Activated naive CD4-positive, alpha-beta T cell treated with anti-CD3 and anti-CD28 coated beads for 36 hours (primary cell): ENCODE measurements at places on chromosomes 2 and 18. TPM values are rescaled to one million over a fixed set of nuclear protein-coding genes. Genes with fewer than 3 reads are reported as not detected.

The PRKAG3 gene
- total RNA-seq, result not detected

The ALK gene
- not detected for total RNA-seq

The ERMN gene
- total RNA-seq, result 1.6 TPM

The OR6B2 gene
- total RNA-seq, result not detected

The NBAS gene
- total RNA-seq, result 45.5 TPM

The ACVR1C gene
- 3.5 TPM for total RNA-seq

- no peak within 1 kb of the TSS for H3K27ac ChIP-seq
- H3K4me1 ChIP-seq, result peaks cover 3% of the 10 kb centered on the region
- H3K36me3 ChIP-seq, result no peaks in the 10 kb centered on the region
- peaks cover 9% of the 10 kb centered on the region for H3K27me3 ChIP-seq
- peak; percentile 18 for DNase-seq
These were observed at the start of gene SCN3A for GRCh38 chr2:165203689-165204559. TSS of gene SCN3A (minus strand) at chr2:165204050. CDS start at chr2:165176394, 27,656 bp downstream.

DNA sequence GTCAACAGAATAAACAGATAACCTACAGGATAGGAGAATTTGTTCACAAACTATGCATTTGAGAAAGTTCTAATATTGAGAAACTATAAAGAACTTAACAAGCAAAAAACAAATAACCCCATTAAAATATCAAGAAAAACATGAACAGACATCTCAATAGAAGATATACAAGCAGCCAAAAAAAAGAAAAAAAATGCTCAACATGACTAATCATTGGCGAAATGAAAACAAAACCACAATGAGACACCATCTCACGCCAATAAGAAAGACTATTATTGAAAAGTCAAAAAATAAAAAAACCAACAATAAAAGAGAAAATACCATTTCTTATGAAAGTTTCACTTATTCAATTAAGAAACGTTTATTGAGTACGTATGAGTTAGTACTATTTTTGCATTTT, 800.5 kb downstream of the CBLN2 start:
- H3K4me1 ChIP-seq, result no peaks in the 10 kb centered on the region
- H3K27me3 ChIP-seq, result no peaks in the 10 kb centered on the region
- H3K27ac ChIP-seq, result no peak overlapping the region
- DNase-seq, result no peak
- H3K4me3 ChIP-seq, result no peak overlapping the region

DNA sequence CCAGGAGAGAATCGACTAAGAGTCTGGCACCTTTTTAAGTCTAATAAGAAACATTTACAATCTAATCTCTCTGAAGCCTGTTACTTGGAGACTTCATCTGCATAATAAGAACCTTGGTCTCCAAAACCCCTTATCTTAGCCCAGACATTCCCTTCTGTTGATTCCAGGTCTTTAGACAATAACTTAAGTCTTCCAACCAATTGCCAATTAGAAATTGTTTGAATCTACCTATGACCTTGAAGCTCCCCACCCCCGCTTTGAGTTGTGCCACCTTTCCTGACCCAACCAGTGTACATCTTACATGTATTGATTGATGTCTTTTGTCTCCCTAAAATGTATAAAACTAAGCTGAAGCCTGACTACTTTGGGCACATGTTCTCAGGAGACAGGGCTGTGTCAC, 49.5 kb upstream of the DTNA start:
- H3K27ac ChIP-seq, result no peak overlapping the region
- H3K4me3 ChIP-seq, result no peak overlapping the region
- peaks cover 16% of the 10 kb centered on the region for H3K27me3 ChIP-seq
- no peaks in the 10 kb centered on the region for H3K4me1 ChIP-seq
- DNase-seq, result no peak

DNA sequence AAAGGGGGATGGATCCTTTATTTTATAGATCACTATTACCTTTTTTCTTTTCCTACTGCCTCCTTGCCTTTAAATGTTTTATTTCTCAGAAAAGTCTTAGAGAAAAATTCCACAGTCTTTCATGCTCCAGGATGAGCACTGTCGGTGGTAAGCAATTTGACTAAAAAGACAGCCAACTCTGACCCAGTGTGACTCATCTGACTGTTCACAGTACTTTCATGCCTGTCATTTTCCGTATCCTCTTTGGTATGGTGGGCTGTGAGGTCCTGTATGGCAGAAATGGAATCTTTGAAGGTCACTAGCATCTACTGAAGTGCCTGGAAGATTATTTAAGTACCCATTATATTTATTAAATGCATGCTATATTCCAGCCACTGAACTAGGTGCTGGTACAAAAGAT, 2.1 kb upstream of the RFTN2 start:
- H3K36me3 ChIP-seq, result no peaks in the 10 kb centered on the region
- no peak overlapping the region for H3K27ac ChIP-seq
- DNase-seq, result no peak
- no peak overlapping the region for H3K4me3 ChIP-seq

- no peak overlapping the region for H3K27ac ChIP-seq
- no peaks in the 10 kb centered on the region for H3K27me3 ChIP-seq
- H3K36me3 ChIP-seq, result peaks cover 3% of the 10 kb centered on the region
These were observed 3.0 kb downstream of the RBM45 start for GRCh38 chr2:178115271-178115670.

GRCh38 chr2:12960671-12961070, 243.9 kb downstream of the TRIB2 start:
- H3K4me1 ChIP-seq, result peaks cover 8% of the 10 kb centered on the region
- H3K27me3 ChIP-seq, result peaks cover 6% of the 10 kb centered on the region
- no peak overlapping the region for H3K4me3 ChIP-seq
- no peak for DNase-seq

DNA sequence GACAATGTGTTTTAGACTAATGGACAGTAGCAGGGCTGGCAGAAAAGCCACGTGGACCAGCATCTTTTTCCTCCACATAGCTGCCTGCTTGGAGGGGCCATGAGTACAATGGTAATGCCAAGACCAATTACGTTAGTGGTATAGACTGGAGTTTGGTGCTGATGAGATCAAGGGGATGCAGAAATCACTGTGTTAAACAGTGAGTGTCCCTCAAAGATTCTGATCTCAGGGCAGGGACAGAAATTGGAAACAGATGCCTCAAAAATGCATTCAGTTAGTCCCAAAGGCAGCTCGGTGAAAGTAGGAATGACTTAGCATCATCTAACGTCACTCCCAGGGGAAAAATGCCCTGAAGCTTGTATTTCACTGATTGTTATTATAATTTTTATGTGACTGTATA, 72.4 kb downstream of the SLC16A14 start:
- DNase-seq, result no peak
- no peaks in the 10 kb centered on the region for H3K27me3 ChIP-seq
- H3K4me3 ChIP-seq, result no peak overlapping the region
- no peaks in the 10 kb centered on the region for H3K36me3 ChIP-seq

DNA sequence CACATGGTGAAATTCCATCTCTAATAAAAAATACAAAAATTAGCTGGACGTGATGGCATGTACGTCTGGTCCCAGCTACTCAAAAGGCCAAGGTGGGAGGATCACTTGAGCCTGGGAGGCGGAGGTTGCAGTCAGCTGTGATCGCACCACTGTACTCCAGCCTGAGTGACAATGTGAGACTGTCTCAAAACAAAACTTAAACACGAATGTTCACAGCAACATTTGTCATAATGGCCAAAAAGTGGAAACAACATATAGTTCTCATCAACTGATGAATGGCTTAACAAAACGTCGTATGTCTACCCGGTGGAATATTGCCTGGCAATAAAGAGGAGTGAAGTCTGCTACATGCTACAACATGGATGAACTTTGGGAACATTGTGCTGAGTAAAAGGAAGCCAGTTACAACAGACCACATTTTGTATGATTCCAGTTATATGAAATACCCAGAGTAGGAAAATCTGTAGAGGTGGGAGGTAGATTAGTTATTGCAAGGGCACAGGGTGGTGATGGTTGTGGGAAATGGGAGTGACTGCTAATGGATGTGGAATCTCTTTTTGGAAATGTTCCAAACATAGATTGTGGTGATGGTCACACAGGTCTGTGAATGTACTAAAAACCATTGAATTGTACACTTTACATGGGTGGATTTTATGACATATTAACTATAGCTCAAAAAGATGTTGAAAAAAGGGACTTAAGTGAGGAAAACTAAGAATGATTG, 478.2 kb downstream of the PTPRM start:
- no peaks in the 10 kb centered on the region for H3K27me3 ChIP-seq
- peaks cover 9% of the 10 kb centered on the region for H3K4me1 ChIP-seq
- no peak for DNase-seq

DNA sequence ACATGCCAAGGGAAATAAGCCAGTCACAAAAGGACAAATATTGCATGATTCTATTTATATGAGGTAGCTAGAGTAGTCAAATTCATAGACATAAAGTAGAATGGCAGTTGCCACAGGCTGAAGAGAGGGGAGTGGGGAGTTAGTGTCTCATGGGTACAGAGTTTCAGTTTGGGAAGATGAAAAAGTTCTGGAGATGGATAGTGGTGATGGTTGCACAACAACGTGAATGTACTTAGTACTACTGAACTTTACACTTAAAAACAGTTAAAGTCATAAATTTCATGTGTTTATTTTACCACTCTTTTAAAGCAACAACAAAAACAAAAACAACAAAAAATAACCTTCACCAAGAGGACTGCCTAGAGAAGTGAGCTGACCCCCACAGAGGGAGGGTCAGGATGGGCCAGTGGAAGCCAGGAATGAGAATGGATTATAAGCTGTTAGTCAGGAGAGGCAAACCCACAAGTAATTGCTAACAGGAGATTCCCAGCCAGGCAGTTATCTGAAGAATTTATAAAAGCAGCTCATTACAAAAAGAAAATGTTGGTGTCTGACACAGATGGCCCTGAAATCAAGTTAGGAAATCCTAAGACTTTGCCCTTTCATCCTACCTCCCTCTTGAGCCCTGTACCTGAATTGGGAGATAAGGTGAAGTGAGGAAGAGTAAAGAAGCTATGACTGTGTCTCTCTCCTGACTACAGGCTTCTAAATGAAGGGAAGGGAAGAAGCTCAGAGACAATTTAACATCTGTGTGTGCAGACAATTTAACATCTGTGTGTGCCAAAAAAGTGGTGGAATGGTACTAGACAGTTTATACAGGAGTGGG, 263.4 kb downstream of the PDE11A start:
- H3K4me1 ChIP-seq, result no peaks in the 10 kb centered on the region
- peaks cover 7% of the 10 kb centered on the region for H3K27me3 ChIP-seq
- no peak for DNase-seq
- no peak overlapping the region for H3K27ac ChIP-seq
- H3K4me3 ChIP-seq, result no peak overlapping the region
- H3K36me3 ChIP-seq, result no peaks in the 10 kb centered on the region

DNA sequence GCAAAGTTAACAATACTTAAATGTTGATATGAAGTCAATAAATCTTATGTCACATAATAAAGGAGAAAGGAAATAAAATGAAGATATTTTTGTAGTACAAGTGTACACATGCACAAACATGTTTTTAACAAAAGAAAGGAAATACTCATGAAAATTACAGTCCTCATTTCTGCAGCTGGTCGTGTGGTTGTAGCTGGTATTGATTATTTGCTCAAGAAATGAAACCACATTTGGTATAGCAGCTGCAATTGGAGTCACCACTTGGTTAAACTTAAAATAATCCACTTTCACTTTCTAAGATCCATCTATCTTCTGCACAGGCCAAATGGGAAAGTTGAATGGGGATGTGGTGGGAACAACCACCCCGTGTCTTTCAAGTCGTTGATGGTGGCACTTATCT, 580.5 kb upstream of the NRXN1 start:
- no peaks in the 10 kb centered on the region for H3K36me3 ChIP-seq
- DNase-seq, result no peak
- no peaks in the 10 kb centered on the region for H3K27me3 ChIP-seq
- no peaks in the 10 kb centered on the region for H3K4me1 ChIP-seq

GRCh38 chr2:183505911-183506310, 381.7 kb downstream of the NUP35 start:
- no peaks in the 10 kb centered on the region for H3K36me3 ChIP-seq
- no peaks in the 10 kb centered on the region for H3K27me3 ChIP-seq
- DNase-seq, result no peak
- no peaks in the 10 kb centered on the region for H3K4me1 ChIP-seq

DNA sequence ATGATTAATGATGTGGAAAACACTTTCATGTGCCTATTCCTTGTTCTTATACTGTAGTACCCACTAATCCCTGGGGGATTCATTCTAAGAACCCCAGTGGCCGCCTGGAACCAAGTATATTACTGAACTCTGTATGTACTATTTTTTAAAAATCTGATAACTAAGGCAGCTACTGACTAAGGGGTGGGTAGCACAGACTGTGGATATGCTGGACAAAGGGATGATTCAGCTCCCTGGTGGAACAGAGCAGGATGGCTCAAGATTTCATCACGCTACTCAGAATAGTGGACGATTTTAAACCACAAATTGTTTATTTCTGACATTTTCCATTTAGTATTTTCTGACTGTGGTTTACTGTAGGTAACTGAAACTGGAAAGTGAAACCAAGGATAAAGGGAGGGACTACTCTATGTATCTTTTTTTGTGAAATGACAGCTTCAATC, 41.8 kb upstream of the CDC42EP3 start:
- H3K27me3 ChIP-seq, result no peaks in the 10 kb centered on the region
- no peak overlapping the region for H3K27ac ChIP-seq
- no peaks in the 10 kb centered on the region for H3K36me3 ChIP-seq

DNA sequence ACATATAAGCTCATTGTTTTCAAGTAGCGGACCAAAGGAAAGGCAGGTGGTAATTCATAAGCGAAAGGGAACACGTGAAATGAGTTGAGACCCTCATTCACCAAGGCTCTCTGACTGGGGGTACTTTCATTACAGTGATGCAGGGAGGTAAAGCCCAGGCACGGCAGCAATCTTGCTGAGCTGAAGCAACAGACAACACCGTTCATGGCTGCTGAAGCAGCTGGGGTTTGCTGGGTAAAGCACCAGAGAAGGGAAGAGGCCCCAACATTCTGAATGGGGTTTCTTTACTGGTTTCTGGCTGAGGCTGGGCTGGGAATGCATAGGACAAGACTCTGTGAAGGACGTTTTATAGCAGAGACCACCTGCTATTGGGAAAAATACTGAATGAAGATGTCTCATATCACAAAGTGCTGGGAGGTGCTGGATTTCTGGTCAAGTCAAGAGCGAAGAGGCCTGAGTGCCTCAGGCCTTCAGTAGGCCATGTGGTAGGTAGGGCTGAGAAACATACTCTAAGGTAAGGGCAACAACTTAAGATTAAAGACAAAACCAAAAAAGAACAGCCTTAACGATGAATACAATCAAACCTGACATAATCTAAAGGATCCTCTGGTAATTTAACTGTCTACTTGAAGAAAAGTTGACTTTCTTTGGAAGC, 324.7 kb upstream of the PIK3C3 start:
- DNase-seq, result no peak
- no peaks in the 10 kb centered on the region for H3K27me3 ChIP-seq
- no peaks in the 10 kb centered on the region for H3K36me3 ChIP-seq
- H3K4me1 ChIP-seq, result no peaks in the 10 kb centered on the region
- no peak overlapping the region for H3K27ac ChIP-seq
